ENCODE measurements at places on chromosomes 4 and X.

DNA sequence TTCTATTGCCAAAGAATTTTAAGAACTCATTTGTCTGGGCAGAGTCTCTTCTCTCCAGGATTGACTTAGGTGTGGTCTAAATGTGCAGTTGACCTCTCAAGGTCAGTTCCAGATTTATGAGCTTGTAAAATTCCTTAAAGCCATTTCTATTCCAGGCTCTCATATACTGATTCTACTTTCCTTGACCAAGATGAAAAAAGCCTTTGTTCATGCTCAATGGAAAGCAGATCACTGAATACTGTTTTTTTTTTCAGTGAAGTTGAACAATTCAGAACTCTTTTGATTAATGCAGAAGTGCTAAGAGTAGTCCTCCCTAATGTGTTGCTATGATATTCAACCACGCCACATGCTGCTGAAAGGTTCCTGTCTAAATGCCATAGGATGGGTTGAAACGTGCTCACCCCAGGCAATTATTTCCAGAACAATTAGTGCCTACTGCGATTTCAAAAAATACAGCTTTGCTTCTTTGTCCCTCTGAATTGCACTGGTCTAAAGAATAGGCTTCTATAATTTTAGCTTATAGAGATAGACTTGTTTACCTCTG is 312.4 kb upstream of the PABPC5 start:
- DNase-seq, result no peak

DNA sequence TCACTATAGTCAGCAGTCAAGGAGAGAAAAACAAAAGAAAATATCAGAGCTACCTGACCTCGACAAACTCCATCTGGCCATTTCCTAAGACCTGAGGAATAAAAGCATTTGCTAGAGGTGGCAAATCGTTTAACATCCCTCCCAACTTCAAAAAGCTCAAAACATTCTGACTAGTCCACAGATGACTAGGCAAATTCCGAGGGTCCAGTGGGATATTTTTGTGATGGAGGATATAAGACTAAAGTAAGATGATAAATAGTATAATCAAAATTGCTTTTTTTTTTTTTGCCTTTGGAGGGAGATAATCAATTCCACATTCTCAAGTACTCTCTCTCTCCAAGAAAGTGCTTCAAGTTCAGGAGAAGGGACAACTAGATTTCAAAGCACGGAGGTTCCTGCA is 119.1 kb upstream of the ETNPPL start:
- no peak for DNase-seq

- DNase-seq, result no peak
These were observed 143.1 kb downstream of the ARSF start for GRCh38 chrX:3184176-3184930.

- DNase-seq, result no peak
These were observed 672.2 kb upstream of the AMOT start for GRCh38 chrX:113512700-113513395.

DNA sequence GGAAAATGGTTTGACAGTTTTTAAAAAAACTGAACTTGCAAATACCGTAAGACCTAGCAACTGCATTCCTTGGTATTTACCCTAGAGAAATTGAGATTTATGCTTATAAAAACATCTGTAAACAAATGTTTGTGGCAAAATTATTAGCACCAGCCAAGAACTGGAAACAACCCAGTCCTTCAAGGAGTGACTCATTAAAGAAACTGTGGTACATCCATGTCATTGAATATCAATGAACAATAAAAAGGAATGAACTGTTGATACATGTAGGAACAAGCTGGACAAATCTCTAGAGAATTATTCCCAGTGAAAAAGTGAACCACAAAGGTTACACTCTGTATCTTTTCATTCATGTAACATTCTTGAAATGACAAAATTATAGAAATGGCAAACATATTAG is 240.2 kb upstream of the ADAMTS3 start:
- DNase-seq, result no peak

- DNase-seq, result no peak
These were observed 50.0 kb downstream of the COX18 start for GRCh38 chr4:73019462-73020047.

- DNase-seq, result no peak
These were observed 71.4 kb downstream of the GATB start for GRCh38 chr4:151689211-151689991.

DNA sequence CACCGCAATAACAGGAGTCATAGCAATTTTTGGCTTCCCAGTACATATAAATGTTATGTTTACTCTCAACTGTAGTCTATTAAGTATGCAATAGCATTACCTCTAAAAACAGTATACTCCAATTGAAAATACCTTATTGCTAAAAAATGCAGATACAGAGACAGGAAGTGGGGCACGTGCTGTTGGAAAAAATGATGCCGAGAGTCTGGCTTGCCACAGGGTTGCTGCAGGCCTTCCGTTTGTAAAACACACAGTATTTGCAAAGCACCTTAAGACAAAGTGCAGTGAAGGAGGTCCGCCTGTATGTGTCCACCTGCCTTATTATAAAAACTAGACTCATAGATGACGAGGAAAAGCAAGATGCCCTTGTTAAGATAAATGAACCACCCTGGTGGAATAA is 23.5 kb downstream of the CD99 start:
- peak; percentile 41 for DNase-seq

- no peak for DNase-seq
These were observed 28.8 kb upstream of the GRIA3 start for GRCh38 chrX:123155327-123155726.

DNA sequence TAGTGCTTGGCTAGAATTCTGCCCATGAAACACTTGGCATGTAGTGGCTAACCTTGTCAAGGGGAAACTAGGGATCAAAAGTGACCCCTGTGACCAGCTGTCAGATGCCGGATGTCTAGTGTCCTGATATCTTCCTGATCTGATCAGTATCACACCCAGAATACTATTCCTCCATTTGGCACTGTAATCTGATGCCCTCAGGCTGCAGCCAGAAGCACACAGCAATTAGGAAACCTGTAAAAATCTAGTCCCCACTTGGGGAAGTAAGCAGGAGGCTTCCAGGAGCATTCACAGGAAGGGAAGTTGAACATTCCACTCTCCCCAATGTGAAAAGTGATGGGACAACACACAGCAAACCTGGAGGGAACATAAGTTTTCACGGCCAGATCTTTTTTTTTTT is 125.1 kb downstream of the HS6ST2 start:
- no peak for DNase-seq

DNA sequence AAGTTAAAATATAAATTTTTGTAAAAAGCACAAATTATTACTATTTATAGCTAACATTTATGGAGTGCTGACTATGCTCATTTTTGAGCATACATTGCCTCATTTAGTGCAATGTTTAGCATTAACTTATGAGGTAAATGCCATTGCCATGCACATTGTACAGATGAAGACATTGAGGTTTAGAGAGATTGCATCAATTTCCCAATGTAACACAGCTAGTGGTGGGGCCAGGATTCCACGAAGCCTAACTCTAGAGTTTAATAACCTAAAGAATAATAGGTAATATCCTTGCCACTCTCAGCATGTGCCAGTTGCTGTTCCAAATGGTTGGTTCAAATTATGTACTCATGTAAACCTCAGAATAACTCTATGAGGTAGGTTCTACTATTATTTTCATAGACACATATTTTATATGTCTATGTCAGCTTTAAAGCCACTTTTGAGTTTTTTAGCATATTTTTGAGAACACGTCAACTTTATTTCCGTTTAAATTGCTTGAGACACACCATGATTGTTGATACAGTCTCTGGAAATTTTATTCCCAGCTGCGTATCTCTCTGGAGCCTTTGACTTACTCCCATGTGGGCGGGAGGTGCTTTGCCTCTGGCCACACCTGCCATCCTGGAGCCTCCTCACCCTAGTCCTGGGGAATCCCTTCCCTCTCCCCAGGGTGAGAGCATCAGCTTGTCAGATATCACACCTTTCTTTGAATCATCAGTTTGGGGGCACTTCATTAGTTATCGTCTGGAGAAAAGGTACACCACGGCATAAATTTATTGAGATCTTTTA is 10.8 kb upstream of the ADH1A start:
- no peak for DNase-seq

DNA sequence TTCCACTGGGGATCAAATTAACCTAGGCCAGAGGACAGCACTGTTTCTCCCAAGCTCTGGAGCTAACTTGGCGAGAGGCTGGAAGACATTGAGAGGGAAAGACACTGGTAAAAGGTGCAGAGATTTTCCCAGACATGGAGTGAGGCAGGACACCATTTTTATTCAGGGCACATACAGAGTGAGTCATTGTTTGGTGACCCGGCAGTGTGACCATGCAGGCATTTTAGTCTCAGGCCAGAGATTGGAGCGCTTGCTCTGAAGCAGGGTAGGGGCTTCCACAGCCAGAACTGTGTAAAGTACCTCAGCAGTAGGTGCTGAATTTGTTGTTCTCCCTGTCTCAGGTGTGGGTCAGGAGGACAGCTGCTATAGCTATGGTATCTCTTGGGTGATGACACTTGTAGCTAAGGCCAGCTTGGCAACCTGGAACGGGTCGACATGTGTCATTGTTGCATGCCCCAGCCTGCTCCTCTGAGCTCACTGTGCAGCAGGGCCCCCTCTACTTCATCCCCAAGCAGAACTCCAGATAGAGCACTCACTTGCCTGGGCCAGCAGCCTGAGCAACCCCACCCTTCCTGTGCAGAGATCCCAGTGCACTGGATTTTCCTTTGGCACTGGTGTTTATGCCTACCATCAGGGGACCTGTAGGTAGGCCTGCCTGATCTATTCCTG is 79.8 kb upstream of the ATP8A1 start:
- no peak for DNase-seq

DNA sequence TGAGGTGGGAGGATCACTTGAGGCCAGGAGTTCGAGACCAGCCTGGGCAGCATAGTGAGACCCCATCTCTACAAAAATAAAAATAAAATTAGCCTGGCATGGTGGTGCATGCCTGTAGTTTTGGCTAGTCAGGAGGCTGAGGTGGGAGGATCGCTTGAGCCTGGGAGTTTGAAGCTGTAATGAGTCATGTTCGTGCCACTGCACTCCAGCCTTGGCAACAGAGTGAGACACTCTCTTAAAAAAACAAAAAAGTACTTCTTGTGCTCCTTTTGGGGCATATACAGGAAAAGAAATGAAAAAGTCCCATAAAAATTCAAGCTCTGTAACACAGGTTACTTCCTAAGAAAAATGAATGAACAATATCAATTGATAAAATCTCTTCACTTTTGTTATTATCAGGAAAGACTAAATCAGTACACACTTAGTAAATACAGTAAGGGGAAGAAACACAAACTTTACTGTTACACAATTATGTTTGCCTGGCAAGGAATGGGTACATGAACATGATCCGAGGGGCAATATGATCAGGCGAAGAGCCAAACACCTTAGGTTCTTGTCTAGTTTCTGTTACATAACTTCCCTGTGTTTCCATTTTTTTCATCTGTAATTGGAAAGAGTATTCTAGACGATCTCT is 46.9 kb downstream of the CCDC158 start:
- DNase-seq, result no peak

DNA sequence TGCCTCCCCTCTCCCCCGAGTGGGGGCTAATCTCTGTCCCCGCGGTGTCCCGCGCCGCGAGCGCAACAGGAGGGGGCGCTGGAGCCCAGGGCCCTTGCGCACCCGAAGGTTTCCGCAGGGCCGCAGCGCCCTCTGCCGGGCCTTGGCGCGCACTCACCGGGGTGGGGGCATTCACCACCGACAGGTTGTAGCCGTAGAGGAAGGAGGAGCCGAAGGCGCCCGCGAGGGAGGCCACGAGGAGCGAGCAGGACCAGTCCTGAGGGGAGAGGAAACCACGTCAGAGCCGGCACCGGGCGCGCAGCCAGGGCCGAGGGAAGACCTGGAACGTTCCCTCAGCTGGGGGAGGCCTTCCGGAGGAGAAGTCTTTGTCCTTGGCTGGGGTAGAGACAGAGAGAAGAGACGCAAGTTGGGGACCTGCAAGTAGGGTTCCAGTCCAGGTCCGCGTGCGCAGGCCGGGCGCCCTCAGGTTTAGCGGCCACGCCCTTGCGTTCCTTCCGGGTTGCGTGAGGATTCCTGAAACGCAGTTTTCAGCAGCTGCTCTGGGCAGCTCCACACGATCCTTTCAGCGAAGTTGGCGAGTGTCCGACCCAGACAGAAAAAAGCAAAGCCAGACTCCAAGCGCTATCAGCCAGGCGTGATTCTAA is 2.4 kb downstream of the SLC2A9 start:
- peak; percentile 93 for DNase-seq

GRCh38 chrX:55379396-55379795 is 72.5 kb upstream of the MAGEH1 start:
- no peak for DNase-seq

DNA sequence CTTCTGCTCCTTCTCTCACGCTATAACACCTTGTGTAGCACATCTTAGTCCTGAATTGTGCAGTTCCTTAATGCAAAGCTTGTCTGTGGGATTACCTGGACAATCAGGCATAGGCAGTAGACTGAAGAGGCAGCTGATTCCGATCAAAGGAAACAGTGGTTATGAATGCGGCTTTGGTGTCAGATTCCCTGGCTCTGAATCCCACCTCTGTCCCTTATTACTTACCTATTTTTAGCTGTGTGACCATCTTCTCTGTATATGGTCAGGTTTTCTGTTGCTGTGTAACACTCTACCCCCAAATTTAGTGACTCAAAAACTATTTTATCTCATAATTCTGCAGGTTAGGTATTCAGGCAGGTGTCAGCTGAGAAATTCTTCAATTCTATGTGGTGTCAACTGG is 3.2 kb downstream of the ZBTB49 start:
- DNase-seq, result no peak

- no peak for DNase-seq
These were observed 23.3 kb upstream of the MBTPS2 start for GRCh38 chrX:21816136-21816535.

Measured in stimulated activated CD4-positive, alpha-beta T cell treated with anti-CD3 and anti-CD28 coated beads, Interleukin-1b, Interleukin-23, amount 100 ng/mL, for 48 hours (primary cell).